NCI-H1105 (cell line): ENCODE measurements at places on chromosomes 5 and 9.
A peak's percentile ranks its signal among the peaks of the same experiment; 100 is the strongest.

DNA sequence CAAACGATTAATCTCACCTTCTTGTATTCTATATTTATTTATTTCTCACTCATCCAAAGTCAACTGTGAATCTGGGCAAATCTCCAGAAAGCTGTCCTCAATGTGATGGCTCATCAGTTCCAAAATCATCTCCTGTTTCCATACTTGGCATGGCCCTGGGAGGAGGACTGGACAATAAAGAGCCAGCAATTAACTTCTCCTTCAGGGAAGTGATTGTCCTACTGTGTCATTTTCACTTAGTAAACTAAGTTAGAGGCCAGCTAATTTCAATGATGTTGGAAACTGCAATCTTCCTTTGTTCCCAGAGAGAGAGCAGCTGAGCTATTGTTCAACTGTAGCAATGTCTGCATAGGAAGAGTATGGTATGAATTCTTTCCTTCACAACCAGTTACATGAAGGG lies 17.5 kb downstream of the CDH12 start:
- peak; percentile 86 for DNase-seq

DNA sequence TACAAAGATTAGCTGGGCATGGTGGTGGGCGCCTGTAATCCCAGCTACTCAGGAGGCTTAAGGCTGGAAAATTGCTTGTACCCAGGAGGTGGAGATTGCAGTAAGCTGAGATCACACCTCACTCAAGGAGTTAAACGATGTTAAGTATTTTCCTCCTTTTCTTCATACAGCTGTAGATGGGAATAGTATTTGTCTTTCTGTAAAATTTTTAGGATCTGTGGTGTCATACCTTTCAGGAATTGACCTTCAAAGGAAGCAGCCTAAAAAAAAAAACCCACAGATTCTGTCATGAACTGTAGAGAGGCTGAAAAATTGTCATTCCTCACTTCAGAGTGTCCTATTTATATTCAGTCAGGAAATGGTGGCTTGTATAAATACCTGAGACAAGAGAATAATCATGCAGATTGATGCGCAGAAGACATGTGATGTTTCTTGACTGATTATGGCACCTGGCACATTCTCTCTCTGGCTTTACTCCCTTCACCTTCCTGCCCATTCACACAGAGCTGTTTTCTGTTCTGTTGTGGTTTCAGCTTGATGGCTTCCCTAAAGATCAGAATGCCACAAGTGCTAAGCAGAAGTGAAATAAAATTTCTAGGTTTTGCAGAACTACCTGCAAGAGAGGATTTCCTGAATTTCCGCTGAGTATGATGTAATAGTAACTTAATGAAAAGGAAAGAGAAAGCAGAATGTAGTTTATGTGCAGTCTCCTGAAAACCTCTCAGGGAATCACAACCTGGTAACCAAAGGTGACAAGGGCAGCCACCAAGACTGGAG lies 3.8 kb downstream of the IFNA1 start:
- no peak for DNase-seq

GRCh38 chr5:39891376-39891775 lies 466.6 kb upstream of the DAB2 start:
- DNase-seq, result no peak

DNA sequence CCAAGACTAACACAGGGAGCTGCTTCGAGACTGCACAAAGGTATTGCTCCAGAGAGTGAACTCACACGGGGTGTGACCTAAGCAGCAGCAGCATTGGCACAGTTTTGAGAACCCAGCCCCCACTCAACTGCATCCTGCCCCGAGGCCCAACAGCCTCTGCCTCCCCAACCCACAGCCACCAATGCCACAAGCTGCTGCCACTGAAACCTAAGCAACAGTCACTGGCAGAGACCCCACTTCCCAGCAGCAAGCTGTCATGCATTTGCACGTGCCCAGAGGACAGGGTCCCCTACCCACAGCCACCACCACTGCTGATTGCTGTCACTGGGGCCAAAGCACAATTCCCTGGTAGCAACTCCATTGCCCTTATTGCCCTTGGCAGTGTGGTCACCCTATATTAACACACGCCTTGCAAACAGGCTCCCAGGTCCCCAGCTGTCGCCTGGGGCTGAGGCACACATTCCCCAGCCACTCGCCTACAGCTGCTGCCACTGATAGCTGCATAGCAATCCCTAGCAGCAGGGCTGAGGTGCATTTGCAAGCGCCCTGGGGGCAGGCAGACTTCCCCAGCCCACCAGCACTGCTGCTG lies 141.0 kb downstream of the AGTPBP1 start:
- no peak for DNase-seq

GRCh38 chr5:137782984-137783536 lies 28.9 kb upstream of the HNRNPA0 start:
- no peak for DNase-seq

- DNase-seq, result no peak
Measured at GRCh38 chr9:77679088-77679487, 31.0 kb upstream of the GNA14 start.

- no peak for DNase-seq
Measured at GRCh38 chr9:87086221-87086818, 139.0 kb upstream of the GAS1 start.

- no peak for DNase-seq
Measured at GRCh38 chr5:40679913-40680681, at the start of gene PTGER4. TSS of gene PTGER4 (plus strand) at chr5:40679915. CDS start at chr5:40680994, 1,079 bp downstream.

DNA sequence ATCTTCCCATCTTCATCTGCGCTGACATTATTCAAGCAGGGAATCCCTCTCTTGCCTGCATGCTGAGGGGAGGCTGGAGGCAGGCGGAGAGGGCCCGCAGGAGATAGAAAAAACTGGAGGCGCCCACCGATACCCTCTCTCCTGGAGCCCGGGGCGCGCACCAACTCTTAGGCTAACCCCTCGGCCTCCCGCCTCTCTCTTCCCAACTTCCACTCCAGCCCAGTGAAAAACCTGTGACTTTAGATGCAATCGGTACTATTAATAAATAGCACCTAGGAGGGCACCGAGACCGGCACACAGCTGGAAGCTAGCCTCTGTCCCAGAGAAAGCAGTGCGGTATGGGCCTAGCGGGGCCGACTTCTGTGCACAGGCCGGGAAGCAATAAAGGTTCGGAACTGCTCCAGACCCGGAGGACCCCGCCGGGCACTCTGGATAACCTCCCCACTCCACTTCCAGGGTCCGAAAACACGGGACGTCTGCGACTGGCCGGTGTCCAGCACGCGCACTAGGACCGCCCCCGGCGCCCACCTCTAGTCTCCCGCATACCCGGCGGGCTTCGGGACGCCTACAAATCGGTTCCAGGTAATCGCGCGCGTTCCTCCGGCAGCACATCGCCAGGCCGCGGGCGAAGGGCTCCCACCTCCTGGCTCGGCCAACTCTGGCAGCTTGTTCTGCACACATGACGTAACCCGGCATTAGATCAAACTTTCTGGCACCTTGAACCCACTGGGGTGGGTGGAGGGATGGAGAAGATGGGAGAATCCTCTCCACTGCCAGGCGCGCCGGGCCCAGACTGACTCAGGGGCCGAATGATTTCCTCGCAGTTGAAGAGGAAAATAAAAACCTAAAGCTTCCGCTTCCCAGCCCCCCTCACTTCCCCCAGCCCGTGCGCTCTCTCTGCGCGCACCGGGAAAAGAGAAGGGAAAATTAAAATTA lies 1.4 kb downstream of the EFNA5 start:
- peak; percentile 4 for DNase-seq

DNA sequence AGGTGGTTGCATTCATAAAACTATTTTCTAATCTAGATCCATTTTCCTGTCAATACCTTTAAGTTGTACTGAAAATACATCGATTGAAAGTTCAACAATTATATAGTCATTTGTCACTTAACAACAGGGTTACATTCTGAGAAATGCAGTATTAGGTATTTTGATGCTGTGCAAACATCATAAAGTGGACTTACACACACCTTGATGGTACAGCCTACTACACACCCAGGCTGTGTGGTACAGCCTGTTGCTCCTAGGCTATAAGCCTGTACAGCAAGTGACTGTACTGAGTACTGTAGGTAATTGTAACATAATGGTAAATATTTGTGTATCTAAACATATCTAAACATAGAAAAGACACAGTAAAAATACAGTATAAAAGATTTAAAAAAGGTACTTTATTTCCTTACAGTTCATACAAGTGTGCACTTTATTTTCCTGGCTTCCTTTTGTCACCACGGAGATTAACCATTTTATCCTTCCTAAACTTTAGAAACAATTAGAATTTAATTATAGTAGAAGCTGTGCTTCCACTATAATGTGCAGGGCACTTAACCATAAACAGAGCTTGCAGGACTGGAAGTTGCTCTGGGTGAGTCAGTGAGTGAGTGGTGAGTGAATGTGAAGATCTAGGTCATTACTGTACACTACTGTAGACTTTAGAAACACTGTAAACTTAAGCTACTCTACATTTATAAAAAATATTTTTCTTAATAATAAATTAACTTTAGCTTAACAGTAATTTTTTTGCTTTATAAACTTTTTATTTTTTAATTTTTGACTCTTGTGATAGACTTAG lies 42.9 kb upstream of the MEF2C start:
- no peak for DNase-seq

DNA sequence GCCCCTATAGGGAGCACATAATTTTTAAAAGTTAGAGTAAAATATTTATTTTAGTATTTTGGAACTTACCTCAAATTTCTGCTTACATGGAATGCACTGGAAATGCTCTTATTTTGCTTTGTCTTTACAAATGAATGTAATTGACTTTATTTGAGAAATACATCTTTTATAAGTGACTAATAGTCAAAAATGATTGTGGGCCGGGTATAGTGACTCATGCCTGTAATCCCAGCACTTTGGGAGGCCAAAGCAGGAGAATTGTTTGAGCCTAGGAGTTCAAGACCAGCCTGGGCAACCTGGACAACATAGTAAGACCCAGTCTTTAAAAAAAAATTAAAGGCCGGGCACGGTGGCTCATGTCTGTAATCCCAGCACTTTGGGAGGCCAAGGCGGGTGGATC lies 5.8 kb downstream of the HMGCR start:
- no peak for DNase-seq

GRCh38 chr5:31701642-31702299 lies 62.8 kb downstream of the PDZD2 start:
- DNase-seq, result no peak

DNA sequence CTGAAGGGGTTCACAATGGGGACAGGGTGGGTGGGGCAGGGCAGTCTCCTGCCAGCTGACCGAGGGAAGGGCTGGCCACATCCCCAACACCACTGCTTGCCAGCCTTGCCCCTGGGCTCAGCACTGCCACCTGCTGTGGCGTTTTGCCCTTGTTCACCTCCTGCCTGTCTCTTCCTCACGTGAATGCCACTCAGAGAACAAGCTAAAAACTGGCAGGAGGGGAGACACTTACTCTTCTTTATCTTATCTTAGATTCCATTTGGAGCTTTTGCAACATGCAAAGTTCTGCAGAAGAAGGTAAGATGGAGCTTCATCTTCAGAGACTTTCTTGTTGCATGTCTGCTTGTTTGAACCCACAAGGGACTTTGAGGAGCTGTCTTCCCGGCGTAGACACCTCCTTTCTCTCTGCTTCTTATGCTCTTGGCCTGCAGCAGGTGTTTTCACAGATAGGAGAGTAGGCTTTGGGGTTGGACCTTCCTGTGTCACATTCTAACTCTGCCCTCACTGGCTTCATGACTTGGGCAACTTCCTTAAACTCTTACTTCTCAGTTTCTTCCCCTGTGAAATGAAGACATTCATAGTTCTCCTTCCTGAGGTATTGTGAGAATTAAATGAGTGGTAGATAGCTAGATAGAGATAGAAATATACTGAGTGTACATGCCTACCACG lies 4.1 kb downstream of the LRSAM1 start:
- no peak for DNase-seq
